ENCODE measurements at places on chromosomes 11 and 22.

DNA sequence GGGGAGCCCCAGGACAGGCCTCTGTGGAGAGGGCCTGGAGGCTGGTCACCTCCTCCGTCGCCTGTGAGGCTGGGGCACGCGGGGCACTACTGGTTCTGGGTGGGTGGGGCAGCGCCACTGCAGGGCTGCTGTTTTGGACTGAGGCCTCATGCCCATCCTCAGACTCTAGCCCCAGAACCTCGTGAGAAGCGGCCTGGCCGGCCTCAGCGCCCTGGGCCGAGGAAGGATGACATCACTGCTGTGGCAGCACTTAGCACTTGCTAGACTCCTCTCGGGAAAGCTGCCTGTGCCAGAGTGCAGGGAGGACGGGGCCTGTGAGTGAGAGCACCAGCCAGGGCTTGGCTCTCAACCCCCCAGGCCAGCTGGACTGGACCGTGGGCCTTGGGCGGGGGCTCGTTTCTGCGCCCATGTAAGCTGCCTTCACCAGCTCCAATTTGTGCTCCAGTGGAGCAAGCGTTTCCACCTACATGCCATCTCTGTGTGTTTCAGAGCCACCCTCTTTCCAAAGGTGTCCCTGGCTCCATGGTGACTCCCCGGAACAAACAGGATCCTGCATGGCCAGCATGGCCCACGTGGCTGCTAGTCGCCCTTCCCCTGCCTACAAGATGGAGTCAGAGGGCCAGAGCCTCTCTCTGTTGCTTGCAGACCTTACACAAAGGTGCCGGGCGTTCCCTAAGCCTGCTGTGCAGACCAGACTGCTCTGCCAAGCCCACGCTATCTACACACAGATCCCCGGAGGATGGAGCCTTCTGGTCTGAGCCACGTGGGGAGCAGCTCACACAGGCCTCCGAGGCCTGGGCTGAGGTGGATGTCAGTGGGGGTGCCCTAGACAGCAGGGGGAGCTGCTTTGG, 102.9 kb downstream of the CTTN start:
- DNase-seq, result peak; percentile 45

DNA sequence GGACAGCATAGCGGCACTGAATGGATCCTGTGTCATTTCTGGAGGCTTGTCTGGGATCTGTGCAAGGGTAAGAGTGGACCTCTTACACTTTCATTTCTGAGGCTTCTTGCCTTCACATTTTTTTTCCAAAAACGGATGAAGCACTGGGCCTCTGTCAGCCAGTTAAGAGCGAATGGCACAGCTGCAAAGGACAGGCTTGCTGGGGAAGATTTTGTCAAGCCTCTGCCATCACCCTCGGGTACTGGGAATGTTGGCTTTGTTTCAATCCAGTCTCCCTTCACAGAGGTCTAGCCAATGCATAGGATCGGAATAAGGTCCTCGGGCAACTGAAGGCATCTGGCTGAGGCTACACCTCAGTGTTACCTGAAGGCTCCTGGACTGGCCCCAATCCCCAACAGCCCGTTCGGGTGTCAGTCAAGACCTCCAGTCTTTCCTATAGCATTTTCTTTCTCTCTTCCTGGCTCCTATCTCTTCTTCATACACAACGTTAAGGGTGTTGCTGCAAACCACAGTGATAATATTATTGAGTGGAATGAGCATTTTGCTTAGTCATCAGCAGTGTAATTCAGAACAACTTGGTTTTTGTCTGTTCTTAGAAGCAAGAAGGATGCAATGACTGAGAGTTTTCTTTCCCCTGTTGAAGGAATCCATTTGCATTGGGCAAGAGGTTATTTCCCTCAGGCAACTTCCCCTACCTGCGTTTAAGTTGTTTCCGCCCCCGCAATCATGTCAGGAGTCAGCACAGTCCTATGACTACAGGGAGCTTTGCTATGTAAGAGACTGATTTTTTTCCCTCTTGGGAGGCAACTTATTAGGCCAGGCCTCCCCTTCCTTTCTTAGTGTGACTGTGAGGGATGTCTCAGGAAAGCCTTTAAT, 22.8 kb downstream of the NPAT start:
- no peak for DNase-seq

- DNase-seq, result peak; percentile 51
These were observed 884 bp downstream of the CENATAC start for GRCh38 chr11:118998822-118999221.

DNA sequence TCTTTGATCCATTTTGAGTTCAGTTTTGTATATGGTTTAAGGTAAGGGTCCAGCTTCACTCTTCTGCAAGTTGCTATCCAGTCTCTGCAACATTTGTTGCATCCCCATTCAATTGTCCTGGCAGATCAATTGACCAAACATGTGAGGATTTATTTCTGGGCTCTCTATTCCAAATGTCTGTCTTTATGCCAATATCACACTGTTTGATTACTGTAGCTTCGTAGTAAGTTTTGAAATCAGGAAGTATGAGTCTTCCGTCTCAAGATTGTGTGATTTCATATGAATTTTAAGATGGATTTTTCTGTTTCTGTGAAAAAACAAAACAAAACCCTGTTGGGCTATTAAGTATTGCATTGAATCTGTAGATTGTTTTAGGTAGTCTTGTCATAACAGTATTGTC, 17.0 kb downstream of the APLP2 start:
- no peak for DNase-seq

DNA sequence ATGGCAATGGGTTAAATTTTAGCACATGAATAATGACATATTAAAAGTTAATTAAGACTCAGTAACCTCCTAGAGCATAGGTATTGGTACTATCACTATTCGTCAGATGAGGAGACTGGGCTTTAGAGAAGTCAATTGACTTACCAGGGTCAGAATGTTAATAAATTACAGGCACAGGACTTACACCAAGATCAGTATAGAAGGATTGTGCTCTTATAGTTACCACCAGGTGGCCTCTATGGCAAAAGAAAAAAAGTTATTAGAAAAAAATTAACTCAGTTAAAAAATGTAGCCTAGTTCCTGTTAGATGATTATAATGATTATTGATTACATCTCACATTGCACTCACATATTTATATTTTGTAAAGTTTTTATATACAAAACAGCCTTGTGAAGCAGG, 1163.7 kb downstream of the FAM181B start:
- DNase-seq, result no peak

GRCh38 chr22:42702675-42703074, 18.0 kb downstream of the A4GALT start:
- no peak for DNase-seq

DNA sequence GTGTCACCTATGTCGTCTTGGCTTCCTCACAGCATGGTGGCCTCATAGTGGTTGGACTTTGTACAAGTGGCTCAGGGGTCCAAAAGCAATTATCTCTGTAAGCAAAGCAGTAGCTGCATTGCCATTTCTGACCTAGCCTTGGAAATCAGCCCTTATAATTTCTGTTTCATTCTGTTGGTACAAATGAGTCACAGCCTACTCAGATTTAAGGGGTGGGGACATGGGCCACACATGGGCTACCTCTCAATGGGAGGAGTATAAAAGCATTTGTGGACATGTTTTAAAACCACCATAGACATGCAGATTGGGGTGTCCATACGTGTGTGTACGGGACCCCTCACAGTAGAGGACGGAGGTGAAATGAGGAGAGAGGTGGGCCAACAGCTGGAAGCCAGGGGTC, 41.6 kb downstream of the CHRDL2 start:
- no peak for DNase-seq

- DNase-seq, result peak; percentile 38
These were observed 7.4 kb downstream of the CNTF start for GRCh38 chr11:58629857-58630256.

DNA sequence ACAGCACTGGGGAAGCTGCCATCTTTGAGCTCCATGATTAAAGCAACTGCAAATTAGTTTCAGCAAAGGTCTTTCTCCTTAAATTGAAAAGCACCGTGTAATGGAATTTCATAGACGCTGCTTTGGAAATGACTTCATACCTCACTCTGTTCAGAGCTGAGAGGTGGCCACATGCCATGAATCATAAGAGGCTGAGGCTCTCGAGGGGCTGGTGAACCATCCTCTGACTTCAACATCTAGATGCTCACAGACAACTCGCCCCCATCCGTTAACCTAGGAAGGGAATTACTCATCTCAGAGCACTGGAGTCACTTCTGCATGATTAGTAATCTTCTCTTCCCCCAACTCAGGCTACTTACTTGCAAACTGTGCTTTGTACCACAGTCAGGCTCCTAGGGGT, 122.3 kb downstream of the RCN1 start:
- peak; percentile 19 for DNase-seq

- DNase-seq, result no peak
These were observed 7.3 kb upstream of the GTSE1 start for GRCh38 chr22:46289244-46289891.

DNA sequence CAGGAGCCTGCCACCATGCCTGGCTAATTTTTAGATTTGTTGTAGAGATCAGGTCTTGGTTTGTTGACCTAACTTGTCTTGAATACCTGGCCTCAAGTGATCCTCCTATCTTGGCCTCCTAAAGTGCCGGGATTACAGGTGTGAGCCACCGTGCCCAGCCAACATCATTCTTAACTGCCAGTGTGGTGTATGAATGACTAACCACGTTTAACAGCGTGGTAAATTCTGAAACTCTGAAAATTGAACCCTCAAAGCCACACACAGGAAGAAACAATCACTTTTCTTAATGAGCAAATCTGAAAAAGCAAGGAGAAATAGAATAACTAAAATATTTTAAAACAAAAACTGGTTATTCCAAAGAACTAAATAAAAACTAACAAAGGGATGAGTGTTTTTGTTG, 7.4 kb downstream of the TMEM9B start:
- no peak for DNase-seq

- DNase-seq, result no peak
These were observed 12.6 kb downstream of the RHBDD3 start for GRCh38 chr22:29255064-29255621.

DNA sequence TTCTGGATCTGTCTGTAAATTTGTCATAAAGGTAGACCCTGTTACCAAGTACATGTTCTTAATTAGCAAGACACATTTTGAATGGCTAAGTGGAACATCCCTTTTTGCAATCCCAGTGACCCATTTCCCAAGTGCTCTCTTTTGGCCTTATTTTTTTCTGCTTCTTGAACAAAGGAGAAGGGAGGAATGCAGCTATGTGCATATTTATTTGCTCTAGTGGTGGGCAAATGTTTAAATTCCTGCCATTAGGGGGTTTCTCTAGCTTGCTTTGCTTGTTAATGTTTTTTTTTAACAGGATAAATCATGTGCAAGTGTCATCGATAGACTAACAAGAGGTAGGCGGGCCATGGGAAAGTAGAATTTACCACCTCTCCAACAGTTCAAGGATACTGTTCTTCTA, 135.7 kb downstream of the COMMD9 start:
- DNase-seq, result no peak

DNA sequence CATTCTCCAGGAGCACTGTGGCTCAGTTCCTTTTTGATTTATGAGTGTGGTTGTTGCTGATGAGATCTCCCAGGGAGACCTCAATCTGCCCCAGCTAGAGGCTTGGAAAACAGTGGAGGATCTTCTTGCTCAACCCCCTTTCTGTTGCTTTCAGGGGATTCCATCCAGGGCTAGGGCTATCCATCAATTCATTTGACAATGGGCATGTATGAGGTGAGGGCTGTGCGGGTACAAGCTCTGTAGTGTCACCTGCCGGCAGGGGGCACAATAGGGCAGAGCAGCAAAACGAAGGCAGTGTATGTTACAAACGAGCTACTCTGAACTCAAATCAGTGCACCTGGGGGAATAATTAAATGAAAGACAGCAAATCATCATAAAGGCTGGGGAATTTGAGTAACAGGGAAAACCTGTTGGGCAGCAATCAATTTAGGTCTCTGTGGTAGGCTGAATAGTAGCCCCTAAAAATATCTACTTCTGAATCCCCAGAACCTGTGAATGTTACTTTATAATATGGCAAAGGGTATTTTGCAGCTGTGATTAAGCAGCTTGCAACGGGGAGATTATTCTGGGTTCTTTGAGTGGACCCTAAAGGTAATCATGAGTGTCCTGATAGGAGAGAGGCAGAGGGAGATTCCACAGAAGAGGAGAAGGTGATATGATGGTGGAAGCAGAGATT, 170.3 kb upstream of the ZBED5 start:
- DNase-seq, result no peak

DNA sequence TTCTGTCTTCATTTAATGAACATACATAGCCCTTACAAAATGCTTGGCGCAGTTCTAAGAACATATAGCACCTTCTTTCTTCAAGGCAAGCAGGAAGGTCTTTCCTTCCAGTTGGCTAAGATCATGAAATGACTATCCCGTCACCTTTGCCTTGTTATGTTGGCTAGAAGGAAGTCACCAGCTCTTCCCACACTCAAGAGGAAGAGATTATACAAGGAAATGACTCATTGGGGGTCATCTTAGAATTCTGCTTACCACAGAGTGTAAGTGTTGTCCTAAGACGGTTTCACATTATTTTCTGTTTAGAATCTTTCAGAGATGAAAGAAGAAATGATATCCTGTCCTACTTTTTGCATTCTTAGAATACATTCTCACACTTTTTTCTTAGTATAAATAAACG, 808.0 kb upstream of the LUZP2 start:
- peak; percentile 7 for DNase-seq

DNA sequence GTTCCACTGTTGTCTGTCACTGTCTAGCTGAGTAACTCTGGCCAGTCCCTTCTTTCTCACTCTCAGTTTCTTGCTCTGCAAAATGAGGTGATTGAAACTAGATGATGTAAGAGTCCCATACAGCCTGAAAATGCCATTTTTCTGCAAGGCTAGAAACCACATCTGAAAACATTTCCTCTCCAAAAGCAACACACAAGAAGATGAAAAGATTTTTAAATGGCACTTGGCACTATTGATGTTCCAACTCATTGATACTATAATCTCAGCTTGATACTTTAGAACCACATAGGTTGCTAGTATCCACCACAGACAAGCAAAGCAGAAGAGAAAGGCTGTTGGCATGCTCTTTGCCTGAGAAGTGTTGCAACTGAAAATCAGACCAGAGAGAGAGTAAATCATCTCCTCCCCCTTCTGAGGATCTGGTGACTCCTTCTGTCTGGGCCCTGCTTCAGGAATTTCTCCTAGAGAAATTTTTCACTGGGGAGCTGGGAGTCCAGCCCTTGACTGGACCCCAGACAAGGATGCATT, 1217.9 kb downstream of the LRRC4C start:
- no peak for DNase-seq

DNA sequence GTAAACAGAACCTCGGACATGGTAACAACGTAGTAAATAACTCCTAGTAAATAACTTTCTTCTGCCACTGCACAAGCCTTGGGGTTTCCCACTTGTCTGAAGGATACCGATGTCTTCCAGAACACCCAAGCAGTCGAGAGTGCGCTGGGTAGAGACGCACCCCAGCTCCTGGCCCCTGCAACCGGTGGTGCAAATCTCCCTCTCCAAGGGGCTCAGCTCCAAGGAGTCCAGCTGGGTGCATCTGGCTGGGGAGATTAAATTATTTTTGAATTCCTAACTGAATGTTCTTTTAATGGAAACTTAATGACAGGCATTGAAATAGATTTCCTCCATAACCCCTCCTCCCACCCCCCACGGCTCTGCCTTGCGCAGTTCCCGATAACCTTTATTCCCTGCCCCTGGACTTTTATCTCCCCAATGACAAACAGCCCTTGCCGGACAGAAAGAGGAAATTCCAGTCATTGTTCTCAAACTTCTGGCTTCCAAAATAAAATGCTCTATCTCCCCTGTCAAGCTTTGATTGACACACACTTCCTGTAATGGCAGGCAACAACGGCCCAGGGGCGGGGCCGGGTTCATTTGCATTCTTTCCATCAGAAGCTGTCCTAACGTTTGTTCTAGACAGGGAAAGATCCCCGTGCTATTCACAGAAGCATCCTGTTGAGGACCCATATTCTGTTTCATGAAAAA, 31.2 kb downstream of the KCNJ1 start:
- no peak for DNase-seq
